ENCODE measurements at places on chromosomes 12 and 14.

DNA sequence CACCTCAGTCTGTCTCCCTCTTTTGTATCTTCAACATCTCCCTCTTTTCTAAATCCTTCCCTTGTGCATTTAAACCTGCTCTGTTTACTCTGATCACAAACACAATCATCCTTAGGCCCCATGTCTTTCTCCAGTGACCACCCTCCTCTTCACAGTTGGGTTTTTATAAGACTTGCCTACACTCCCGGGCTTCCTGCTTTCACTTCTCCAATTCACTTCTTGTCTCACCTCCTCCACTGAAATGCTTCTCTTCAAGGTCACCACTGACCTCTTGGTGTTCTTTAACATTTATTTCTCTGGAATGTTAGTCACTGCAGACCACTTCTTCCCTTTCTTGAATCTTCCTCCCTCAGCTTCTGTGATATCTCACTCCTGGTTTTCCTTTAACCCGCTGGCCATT, 8.7 kb upstream of the SMCO2 start:
- no peak for DNase-seq

- no peak for DNase-seq
Observed at GRCh38 chr14:84750284-84750683, 779.7 kb upstream of the FLRT2 start.

DNA sequence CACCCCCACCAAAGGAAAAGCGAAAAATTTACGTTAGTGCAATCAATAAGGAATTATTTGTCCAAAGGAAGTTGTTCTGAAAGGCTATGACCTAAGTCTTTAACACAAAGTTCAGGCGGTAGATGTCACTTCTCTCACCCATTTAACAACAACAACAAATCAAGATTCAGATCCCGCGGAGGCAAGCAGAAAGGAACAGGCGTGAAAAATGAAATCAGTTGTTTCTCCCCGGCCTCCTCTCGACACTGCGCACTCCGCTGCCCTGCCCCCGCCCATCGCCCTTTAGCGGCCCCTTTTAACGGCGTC, 1.4 kb downstream of the DENND5B start:
- DNase-seq, result no peak

DNA sequence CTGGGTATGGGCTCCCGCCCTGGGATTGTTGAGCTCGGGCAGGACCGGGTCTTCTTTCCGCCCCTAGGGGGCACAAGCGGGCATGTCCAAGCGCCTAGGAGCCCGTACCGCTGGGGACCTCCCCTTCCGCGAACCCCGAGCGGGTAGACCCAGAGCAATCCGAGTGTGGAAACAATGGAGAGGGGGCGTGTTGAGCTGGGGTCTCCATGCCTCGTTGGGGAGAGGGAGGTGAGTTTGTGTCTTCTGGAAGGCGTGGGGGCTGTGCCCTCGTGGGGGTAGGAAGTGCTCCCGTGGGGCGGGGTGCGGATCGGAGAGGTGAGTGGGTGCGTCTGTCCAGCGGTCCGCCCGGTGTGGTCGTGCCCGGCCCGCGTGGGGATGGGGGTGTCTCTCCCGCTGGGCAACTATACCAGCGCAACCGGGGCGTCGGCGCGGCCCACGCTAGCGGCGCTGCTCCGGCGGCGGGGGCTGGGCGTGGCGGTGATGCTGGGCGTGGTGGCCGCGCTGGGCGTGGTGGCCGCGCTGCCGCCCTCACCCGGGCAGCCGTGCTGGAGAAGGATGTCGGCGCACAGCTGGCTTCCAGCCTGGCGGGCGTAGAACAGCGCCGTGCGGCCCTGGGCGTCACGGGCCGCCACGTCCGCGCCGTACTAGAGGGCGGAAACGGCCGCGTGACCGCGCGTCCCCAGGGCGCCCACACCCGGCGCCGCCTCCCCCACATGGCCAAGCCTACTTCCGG, 12.2 kb downstream of the AGAP2 start:
- peak; percentile 90 for DNase-seq

DNA sequence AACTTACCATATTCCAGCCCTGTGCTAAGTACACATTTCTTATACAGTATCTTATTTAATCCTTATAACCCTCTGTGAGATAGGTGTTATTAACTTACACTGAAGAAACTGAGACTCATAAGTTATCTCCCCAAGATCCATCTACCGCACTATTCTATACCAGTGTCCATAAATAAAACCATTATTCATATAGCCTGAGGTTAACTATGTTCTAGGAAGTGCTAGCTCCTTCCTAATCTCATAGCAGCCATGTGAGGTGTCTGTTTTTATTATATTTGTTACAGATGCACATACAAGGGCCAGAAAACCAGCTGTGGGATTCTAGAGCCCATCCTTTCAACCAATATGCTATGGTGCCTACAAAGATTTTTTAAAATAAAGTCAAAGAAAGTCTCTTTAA, 100.3 kb upstream of the RAP1B start:
- peak; percentile 33 for DNase-seq

DNA sequence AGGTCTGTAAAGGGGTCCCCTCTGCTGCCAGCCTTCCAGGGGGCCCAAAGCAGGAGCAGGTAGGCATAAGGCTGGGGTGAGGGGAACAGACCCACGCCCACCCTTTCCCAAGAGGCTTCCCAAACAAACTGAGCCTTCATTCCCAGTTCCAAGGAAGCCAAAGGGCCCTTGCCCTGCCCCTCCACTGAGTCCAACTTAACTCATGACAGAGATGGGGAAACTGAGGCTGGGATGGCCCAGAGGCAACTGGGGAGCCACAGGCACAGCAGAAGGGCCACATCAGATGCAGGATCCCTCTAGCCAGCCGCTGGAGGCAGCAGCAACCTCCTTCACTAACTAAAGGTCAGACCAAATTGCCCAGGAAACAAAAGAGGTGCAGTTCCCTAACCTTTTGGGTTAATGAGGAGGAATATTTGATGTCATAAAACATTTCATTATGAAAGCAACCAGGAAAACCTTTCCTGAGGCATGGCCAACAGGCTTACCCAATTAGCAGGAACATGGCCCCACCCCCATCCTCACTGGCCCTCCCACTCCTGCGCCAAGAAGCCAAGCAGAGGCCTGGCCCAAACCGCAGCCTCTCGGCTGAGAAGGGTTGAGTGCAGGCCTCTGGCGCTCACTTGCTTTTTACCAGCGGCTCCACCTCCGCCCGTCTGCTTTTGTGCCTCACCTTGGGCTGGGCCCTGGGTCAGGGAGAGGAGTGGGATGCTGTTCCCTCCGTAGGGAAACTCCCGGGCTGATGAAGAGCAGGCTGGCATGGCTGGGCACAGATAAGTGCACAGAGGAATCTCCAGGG, 293.5 kb upstream of the RTL1 start:
- DNase-seq, result peak; percentile 11

- no peak for DNase-seq
Observed at GRCh38 chr14:76274324-76274723, 101.6 kb upstream of the ESRRB start.

- DNase-seq, result no peak
Observed at GRCh38 chr12:130249376-130249775, 87.1 kb downstream of the FZD10 start.

DNA sequence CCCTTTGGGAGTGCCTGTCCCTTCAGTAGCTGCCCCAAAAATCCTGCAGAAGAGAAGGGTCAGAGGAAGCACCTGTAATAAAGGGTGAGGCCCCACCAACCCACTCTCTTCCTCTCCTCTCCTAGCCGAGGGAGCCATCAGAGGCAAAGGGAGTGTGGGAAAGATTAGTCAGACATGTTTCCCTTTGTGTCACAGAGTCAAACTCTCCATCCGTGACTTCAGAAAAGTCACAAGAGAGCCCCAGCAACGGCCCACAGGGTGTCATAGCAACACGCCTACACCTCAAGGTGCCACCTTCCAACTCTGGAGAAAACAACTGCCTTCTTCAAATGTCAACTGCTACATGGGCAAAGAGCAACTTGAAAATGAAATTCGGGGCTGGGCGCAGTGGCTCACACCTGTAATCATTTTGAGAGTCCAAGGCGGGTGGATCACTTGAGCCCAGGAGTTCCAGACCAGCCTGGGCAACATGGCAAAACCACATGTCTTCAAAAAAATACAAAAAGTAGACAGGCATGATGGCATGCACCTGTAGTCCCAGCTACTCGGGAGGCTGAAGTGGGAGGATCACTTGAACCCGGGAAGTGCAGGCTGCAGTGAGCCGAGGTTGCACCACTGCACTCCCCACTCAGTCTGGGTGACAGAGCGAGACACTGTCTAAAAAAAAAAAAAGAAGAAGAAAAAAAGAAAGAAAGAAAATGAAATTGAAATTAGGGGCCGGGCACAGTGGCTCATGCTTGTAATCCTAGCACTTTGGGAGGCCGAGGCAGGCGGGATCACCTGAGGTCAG, 17.7 kb upstream of the CD27 start:
- no peak for DNase-seq

Data from EH (cell line).